Suprapubic skin (tissue), 4 donors: ENCODE measurements at places on chromosomes 3 and 15. TPM values are rescaled to one million over a fixed set of nuclear protein-coding genes. Genes with fewer than 3 reads are reported as not detected.

Gene MESP2
- not detected for total RNA-seq

Gene CISH
- 12.8 TPM for total RNA-seq

DNA sequence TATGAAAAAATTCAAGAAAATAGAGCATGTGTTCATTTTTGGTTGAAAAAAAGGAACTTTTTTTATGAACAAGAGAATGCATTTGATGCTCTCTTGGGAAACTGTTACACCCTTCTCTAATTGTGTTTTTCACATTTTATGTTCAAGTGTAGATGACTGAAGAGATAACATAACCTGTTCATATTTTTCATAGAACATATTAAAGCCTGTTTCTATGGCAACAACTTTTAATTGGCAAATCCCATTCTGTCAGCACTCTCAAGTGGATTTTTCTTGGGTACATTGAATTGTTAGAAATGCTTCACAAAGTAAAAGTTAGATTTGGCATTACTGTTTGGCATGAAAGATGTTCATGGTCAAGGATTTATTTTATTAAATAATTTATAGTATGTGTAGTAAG lies 117.5 kb downstream of the MBNL1 start:
- DNase-seq, result no peak

GRCh38 chr3:133840055-133840737 lies 34.6 kb downstream of the SRPRB start:
- DNase-seq, result peak; percentile 48

Gene VPS18
- total RNA-seq, result 24.9 TPM

GRCh38 chr3:154224366-154224765 lies 99.9 kb downstream of the DHX36 start:
- DNase-seq, result no peak

Gene CNTN3
- 0.57 TPM for total RNA-seq

GRCh38 chr3:47273564-47273963 lies 9.0 kb downstream of the KIF9 start:
- DNase-seq, result no peak

- no peak for DNase-seq
Measured at GRCh38 chr15:63797116-63797515, 36.6 kb downstream of the HERC1 start.

DNA sequence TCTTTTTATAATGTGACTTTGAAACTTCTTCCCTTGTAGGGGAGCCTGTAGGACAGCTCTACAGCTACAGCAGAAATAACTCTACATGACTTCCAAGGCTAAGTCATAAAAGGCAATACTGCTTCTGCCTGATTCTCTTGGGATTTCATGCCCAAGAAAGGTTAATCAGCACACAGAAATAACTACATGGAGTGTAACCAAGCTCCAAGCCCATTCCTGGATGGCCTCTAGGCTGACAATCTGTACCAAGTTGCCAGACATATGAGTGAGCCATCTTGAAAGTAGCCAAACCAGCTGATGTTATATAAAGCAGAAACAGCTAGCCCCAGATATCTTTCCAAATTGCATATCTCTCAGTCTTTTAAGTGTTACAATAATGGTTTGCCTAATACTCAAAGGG lies 75.8 kb upstream of the OSTN start:
- DNase-seq, result no peak

Gene SEC61A1
- total RNA-seq, result 129 TPM

DNA sequence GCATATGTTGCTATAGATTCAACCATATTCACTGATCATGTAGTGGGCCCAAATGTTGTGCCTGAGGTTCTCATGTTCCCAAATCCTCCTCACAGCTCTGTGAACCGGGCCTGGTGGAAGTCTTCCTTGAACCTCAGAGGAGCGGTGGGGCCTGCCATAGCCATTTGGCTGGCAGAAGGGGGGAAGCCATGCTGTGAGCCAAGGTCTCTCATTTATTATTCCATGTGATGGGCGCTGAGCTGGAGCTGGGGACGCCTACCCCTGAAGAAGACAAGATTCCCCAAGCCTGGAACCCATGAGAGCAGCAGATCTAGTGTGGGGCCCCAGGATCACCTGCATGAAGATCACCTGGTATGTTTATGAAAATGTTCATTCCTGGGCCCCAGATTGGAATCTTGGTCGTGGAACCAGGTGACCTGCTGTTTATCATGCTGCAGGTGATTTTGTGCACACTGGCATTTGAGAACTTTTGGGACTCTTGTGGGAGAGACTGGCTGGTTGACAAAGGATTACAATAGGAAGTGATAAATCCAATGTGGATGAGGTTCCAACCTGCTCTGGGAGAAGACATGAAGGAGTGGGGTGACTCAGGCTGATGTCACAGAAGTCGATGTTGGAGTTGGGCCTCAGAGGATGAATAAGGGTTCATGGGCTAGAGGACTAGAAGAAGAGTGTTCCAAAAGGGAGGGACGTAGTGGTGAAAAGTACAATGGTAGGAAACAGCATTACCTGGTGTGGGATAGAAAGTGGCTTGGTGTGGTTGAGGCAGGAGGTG lies 102.1 kb downstream of the ASB7 start:
- no peak for DNase-seq

DNA sequence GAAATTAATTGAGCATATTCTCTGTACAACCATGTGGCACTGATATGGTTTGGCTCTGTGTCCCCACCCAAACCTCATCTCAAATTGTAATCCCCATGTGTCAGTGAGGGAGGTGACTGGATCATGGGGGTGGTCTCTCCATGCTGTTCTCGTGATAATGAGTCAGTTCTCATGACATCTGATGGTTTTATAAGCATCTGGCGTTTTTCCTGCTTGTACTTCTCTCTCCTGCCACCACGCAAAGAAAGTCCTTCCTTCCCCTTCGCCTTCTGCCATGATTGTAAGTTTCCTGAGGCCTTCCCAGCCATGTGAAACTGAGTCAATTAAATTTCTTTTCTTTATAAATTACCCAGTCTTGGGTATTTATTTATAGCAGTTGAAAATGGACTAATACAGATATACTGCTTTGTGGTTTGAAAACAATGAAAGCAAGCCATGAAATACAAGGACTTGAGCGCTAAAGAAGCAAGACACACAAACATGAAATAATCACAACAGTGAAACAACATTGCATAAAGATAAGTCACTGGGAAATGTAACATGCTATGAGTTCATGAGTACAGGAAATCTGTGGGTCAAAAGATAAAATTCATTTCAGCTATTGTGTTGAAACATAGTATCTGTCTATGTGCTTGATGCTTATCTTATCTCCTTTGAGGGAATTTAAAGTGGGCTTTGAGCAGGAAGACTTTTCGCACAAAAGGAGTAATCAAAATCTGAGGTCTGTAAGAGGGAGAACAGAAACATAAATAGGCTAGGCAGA lies 288.7 kb downstream of the GBE1 start:
- no peak for DNase-seq

GRCh38 chr3:181839039-181839915 lies 127.6 kb downstream of the SOX2 start:
- no peak for DNase-seq

DNA sequence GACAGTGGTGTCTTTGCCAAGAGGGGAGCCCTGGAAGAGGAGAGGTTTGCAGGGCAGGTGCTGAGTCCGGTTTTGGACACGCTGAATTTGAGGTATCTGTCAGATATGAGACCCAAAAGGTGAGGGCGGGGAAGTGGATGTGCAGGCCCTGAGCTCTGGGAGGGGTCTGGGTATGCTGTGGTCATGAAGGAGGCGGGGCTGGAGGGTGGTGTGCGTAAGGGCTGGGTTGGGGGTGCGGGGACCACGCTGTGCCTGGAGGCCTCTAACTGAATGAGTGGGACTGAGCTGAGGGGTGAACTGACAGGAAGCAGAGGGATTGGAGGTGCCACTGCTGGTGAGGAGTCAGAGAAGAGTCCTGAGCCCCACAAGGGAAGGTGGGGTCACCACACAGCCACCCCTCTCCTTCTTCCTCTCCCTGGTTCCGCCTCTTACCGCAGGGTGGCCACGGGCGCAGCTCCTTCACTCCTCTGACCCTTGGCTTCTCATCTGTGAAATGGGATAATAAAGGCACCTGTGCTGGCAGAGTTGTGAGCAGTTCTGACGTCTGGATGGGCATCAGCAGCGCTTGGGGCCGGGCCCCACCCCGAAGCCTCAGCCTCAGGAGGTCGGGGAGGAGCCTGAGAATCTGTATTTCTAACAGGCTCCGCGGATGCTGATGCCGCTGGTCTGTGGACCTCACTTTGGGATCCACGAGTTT lies 28.8 kb downstream of the PSTPIP1 start:
- DNase-seq, result peak; percentile 72

Gene SLC30A4
- total RNA-seq, result 7.9 TPM

GRCh38 chr15:69444686-69445085 lies 7.9 kb upstream of the RPLP1 start:
- DNase-seq, result no peak

Gene KLF13
- total RNA-seq, result 141 TPM

Gene SMAD6
- 2.9 TPM for total RNA-seq

- DNase-seq, result no peak
Measured at GRCh38 chr3:24968036-24968435, 460.0 kb upstream of the RARB start.

Gene ABCC5
- 10.5 TPM for total RNA-seq

DNA sequence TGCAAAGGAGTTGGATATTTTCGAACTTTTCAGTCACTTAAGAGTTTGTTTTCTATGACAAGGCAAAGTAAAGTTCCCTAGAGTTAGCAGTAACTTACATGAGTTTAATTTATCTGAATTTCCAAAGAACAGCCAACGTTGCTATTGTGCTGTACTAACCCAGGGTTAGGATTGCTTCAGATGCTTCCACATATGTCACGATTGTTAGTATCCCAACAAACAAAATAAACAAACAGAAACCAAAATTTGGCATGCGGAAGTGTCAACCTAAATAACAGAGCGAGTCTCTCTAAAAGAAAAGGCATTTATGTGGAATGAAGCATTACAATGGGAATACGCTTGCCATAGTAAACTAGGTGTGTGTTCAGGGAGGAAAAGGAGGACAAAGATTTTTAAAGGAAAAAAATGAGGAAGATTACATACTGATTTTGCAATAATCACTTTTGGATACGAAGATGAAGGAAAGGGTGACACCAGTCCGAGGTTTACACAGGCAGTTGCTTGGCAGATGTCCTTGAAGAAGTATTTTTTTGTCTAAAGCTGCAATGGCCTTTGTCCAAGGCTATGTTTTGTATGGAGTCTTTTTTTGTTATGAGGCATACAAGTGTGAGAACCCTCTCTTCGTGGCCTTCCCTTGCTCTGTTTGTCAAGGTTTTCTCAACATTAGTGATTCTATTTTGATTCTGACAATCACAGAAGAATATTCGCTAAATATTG lies 267.9 kb downstream of the GABRG3 start:
- no peak for DNase-seq

Gene GOLGA8J
- not detected for total RNA-seq

- DNase-seq, result no peak
Measured at GRCh38 chr3:126275620-126275904, 81.6 kb downstream of the KLF15 start.

DNA sequence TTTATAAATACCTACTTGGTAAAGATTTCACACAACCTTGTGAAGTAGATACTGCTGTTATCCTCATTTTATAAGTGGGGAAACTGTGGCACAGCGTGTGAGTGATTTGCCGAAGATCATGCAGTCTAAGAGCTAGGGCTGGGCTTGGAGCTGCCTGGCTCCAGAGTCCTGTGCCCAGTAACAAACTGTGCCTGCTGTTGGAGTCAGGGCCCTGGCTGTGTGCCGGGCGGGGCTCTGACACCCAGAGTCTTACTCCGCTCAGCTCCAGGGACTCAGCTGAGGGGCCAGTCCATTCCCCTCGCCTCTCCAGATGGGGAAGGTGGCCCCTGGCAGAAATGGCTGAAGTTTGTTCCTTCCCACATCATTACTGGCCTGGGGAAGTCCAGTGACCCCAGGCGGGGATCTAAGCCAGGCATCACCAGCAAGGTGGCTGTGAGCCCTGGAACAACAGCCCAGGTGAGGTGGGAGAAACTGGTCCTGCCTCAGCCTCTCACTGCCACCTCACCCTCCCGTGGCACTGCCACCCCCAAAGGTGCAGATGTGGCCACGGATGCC lies 17.3 kb upstream of the PLXNA1 start:
- DNase-seq, result no peak

Gene SLC2A2
- 2.0 TPM for total RNA-seq

GRCh38 chr3:51375571-51375970 lies 9.5 kb upstream of the MANF start:
- DNase-seq, result peak; percentile 67

- no peak for DNase-seq
Measured at GRCh38 chr3:112175037-112175436, 42.0 kb upstream of the GCSAM start.

DNA sequence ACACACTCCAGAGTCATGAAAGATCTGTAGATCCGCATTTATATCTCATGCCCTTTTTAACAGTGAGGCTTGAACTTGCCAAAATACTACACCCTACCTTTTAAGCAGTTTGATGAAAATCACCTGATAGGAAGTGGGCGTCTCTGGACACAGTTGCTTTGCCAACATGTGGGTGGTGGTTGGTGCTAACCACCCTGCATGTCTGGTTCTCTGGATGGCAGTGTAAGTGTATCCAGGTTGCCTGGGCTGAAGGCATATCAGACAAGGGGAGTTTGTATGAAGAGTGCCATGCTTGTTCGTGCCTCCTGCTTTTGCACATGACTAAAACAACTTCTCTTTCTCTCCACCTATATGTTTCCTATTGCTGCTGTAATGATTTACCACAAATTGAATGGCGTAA lies 159.6 kb downstream of the GHSR start:
- no peak for DNase-seq

DNA sequence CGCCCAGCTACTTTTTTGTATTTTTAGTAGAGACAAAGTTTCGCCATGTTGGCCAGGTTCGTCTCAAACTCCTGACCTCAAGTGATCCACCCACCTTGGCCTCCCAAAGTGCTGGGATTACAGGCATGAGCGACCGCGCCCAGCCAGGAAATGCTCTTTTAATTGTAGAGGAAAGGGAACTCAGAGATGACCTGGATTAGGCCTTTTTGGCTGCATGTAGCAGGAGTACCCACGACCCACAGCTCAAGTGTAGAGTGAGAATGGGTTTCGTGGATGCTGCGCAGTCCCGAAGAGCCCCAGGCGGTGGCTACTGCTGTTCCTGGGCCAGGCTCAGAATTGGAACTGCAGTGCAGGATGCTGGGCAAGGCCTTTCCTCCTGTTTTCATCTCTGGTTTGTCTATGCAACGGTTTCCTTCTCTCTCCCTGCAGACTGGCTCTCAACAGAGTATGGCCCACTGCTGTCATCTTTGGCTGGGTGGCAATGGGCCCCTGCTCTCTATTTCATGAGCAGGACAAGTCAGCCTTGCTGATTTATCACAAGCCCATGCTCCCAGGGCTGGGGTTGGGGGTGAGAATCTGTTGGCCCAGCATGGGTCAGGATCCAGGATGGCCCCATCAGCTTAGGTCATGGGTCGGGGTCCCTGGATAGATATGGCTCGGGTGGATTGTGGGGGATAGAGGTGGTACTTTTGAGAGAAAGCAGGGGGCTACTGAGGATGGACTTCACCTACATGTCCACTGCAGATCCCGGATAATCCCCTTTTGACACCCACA lies 51.2 kb downstream of the GASK1A start:
- DNase-seq, result peak; percentile 71

GRCh38 chr15:45129651-45130129 lies at the start of the genes DUOX1 and DUOXA1:
Gene DUOX1, plus strand, starts transcription at chr15:45129994. Its CDS starts 1,973 bp downstream, at chr15:45131967.
Gene DUOXA1, minus strand, starts transcription at chr15:45129879. Its CDS starts 6,865 bp downstream, at chr15:45123014.
- no peak for DNase-seq

Gene PLSCR2
- not detected for total RNA-seq

- no peak for DNase-seq
Measured at GRCh38 chr3:88725440-88726165, 381.8 kb upstream of the EPHA3 start.

- DNase-seq, result no peak
Measured at GRCh38 chr3:94093151-94093550, 30.3 kb downstream of the NSUN3 start.
